ENCODE measurements at places on chromosomes 2 and 18.

- DNase-seq = peak; percentile 85
Observed at GRCh38 chr2:231604101-231604684, 11.5 kb downstream of the TEX44 start.

GRCh38 chr2:176080540-176081375 is 3.0 kb downstream of the EVX2 start:
- DNase-seq = no peak

DNA sequence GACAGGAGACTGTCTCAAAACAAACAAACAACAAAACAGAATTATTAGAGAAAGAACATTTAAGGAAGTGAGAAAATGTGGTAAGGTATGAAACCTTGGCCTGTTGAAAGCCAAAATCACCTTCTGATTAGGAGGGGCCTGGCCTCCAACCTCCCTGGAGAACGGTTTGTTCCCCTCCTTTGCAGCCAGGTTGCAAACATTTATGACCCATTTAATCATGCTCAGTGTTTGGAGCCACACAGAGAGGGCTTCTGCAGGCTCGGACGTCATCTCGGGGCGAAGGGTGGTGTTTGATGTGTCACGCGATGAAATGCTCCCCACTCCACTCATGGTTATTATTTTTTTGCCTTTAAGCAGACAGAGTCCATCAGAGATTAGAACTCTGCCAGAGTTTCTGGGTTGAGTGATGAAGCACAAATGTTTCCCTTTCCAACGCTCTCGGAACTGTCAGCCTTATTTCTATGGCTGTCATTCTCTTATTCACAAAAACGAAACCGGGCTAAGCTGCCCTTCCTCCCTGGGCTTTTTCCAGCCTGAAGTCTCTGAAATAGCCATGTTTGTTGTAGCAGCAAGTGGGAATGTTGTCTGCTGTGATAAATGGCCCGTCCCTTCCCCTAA is 33.6 kb upstream of the ROCK2 start:
- DNase-seq = no peak

DNA sequence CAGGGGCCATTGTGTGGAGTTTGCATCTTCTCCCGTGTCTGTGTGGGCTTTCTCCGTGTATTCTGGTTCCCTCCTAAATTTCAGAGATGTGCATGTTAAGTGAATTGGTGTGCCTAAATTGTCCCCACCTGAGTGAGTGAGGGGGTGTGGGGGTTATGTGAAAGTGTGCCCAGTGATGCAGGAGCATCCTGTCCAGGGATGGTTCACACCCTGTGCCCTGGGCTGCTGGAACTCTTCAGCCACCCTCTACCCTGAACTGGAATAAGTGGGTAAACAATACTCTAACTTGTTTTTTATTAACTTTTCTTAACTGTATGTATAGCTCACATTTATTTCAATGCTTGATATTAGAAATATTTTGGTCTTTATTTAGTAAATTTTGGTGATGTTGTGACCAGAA is 56.0 kb downstream of the UBE2E3 start:
- DNase-seq = no peak

DNA sequence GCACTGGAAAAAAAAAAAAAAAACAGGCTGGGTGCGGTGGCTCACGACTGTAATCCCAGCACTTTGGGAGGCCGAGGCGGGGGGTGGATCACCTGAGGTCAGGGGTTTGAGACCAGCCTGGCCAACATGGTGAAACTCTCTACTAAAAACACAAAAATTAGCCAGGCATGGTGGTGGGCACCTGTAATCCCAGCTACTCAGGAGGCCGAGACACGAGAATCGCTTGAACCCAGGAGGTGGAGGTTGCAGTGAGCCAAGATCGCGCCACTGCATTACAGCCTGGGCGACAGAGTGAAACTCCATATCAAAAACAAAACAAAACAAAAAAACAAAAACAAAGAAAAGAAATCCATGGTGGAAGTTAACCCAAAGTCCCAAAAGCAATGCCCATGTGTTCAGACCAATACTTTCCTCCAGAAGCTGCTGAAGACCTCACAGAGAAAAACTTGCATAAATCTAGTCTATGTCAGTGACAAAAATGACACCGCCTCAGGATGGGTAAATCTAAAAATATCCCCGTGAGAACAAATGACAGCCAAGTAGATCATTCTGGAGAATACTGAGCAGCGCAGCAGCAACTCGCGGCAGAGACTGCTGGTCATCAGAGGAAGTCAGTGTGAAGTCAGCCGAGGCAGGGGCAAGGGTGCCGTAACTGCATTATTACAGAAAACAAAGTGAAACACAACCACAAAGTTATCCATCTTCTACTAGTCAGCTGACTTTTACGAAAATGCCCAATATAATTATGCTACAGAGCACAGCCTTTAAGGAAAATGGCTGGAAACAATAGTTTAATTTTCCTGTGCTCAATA is 41.0 kb downstream of the LPIN2 start:
- no peak for DNase-seq

- no peak for DNase-seq
Observed at GRCh38 chr2:214232271-214232670, 178.6 kb upstream of the VWC2L start.

DNA sequence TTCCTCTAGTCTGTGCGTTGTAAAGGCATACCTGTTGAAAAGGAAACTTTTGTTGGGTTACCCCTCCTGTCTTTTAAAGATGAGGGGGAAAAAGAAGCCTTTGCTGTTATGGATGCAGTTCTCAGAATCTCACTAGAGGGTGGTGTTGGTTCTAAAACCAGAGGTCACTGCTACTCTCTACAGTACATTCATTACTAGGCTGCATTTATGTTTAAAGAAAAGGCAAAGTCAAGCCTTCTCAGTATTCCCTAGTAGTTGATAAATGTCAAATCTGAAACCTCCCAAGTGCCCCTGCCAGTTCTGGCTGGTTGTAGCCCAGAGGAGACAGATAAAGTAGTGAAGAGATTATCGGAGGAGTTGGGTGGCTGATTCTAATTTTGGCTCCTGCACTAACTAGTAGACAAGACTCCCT is 1.4 kb upstream of the PLCL1 start:
- DNase-seq = no peak

DNA sequence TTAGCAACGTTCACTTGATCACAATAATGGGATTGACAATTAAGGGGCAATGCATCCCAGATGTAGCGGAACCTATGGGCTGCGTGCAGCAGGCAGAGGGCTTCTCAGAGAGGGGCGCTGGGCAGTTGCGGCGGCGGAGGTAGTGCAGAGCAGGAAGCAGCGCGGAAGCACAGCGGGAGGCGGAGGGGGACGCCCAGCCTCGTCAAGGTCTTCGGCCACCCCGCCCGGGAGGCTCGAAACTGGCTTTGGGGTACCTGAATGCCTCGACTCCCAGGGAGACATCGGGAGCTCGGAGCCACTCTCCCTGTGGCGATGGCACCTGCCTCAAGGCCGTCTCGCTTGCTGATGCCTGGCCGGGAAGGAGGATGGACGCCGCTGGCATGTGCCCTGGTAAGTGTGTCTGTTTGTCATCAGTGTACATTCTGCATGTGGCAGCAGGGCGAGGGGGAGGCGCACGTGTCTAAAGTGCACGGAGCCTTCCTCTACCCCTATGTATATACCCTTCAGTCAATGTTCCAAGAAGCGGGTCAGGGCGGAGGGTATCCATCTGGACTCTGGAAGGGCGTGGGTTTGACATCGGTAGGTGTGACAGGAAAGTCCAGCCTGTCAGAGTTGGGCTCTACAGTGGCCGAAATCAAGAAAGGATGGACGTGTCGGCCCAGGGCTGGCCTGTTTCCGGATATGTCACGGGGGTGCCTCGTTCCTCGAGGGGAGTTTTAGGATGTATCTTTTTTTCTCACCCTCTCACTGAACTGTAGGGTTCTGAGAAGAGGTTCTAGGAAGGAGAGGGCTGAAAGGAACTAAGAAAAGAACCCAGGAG is 7.5 kb upstream of the SP9 start:
- no peak for DNase-seq

Data from occipital lobe (tissue), 3 donors.